ENCODE measurements at places on chromosomes 11 and 22.
A peak's percentile ranks its signal among the peaks of the same experiment; 100 is the strongest.

- DNase-seq, result peak; percentile 15
These were observed 6.1 kb downstream of the DCUN1D5 start for GRCh38 chr11:103085758-103086365.

DNA sequence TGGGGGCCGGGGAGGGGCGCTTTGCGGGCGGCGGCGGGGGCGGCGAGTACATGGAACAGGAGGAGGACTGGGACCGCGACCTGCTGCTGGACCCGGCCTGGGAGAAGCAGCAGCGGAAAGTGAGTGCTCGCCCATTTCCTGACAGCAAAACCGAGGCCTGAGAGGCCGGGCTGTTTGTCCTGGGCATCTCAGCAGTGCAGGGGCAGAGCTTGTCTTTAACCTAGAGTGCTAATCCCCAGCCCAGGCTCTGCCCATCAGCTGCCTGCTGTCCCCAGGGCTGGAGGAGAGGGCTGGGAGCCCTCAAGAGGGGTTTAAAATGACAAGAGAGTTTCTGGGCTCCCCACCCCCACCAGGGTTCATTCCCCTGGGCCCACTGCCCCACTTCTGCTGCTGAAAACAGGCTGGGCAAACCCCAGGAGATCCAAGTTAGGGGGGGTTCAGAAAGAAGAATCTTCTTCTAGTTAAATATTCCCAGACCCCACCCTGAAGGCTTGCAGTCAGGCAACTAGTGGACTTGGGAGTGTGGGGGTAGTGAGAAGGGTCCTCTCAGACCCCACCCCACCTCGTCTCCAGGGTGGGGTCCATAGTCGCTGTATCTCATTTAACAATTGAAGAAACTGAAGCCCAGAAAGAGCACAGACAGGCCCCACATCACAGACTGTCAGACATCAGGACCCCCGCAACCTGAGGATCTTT, 411 bp downstream of the ACTN3 start:
- DNase-seq, result no peak

DNA sequence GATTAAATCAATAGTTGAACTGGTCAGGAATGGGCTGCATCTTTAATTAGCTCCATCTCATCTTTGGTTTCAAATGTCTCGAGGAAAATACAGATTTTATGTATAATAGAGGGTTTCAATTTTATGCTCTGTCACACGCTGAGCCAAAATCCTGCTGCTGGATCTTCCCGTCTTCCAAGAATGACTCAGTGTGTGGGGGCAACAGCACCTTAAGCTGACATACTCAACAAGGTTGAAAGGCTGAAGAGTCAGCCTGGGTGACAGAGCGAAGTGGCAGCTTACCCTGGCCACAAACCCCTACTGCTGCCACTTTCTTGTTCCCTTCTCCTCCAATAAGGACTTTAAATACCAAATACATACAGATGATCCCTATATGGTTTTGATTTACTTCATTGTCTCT, 9.0 kb upstream of the PCF11 start:
- no peak for DNase-seq

GRCh38 chr11:1888347-1888753, 3.3 kb downstream of the PRR33 start:
- DNase-seq, result no peak

DNA sequence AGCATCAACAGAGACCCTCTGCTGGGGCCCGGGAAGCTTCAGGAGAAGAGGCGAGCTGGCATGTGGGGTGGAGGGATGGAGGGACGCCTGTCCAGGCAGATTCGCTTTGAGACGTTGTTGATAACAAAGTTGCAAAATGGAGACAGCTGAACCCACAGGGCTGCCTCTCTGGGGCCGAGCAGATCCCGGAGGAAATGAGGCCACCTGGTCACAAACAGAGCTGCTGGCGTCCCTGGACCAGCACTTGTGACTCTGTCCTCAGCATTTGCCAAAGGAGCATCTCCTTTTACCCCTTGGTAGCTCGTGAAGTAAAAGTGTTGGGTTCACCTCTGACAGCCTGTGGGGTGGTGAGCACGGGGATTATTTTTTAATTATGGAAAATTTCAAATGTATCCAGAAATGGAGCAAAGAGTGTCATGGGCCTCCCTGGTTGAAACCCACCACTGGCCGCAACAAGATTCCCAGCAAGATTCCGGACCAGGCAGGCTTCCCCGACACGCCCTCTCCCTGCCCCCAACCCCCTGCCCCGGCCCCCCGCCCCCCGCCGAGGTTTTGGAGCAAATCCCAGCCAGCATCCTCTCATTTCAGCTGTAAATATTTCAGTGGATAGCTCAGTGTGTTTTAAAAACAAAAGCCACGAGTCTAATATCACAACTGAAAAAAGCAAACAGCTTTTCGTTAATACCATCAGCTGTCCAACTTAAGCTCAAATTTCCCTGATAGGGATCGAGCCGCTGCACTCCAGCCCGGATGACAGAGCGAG, 20.3 kb downstream of the GRAMD4 start:
- no peak for DNase-seq

DNA sequence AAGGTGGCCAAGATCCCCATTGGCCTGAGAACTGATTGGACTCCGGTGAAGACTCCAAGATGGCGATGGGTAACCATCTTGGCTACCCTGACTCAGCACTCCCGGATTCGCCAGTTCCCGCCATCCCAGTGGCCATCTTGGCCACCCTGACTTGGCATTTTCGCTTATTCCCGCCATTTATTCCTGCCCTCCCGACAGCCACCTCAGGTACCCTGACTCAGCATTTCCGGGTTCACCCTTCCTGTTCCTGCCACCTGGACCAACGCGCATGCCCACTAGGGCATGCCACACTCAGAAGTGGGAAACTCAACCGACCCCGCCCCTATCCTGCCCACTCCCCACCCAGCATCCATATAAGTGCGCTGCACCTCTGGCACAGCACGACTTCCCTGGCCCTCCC, 7.8 kb downstream of the OR8K5 start:
- no peak for DNase-seq

- DNase-seq, result no peak
These were observed 24.4 kb downstream of the UPB1 start for GRCh38 chr22:24519496-24519895.

- no peak for DNase-seq
These were observed 566.6 kb downstream of the TMEM135 start for GRCh38 chr11:87604350-87604749.

GRCh38 chr11:128095466-128095981, 491.8 kb downstream of the ETS1 start:
- DNase-seq, result peak; percentile 89

Data from EH (cell line).